Caco-2 (cell line): ENCODE measurements at places on chromosomes 1 and 21.
A peak's percentile ranks its signal among the peaks of the same experiment; 100 is the strongest.

DNA sequence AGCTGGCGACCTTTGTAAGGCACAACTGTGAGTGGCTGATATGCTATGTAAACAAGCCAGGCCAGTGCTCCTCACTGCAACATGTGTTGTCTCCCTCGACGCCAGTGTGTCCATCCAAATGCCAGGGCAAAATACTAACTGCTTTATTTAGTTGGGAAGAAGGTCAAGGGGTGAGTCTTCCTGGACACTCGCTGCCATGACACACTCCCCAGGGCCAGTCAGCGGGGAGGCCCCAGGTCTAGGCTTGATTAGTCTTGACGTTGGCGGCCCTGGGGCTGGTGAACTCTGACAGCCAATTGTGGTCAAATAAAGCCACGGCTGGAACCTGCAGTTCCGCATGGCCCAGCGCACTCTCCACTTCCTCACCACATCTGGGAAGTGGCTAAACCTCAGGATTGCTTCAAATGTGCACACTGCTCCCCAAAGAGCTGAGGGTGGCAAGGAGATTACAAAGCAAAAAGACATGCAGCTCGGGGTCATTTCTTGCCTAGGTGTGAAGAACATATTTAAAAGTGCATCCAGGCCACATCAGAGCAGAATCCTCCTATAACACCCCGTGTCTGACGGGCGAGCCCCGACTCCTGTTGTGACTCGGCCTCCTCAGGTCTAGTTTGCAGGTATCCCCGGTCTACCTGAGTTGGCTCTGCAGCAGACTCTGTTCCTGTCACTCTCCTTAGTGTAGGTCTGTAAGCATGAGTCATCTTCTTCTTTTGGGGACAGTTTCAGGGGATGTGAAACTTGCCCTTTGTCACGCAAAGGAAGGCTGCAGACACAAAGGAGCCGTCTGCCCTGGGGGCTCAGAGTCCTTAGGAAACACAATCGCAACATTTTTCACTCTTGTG, 183.5 kb downstream of the RUNX1 start:
- H3K27ac ChIP-seq: peak overlapping the region; percentile 15
- H3K4me3 ChIP-seq: no peak overlapping the region
- H3K4me1 ChIP-seq: peaks cover 9% of the 10 kb centered on the region; the same call in 1 of the 2 replicates
- no peaks in the 10 kb centered on the region for H3K36me3 ChIP-seq
- peak; percentile 15 for DNase-seq

DNA sequence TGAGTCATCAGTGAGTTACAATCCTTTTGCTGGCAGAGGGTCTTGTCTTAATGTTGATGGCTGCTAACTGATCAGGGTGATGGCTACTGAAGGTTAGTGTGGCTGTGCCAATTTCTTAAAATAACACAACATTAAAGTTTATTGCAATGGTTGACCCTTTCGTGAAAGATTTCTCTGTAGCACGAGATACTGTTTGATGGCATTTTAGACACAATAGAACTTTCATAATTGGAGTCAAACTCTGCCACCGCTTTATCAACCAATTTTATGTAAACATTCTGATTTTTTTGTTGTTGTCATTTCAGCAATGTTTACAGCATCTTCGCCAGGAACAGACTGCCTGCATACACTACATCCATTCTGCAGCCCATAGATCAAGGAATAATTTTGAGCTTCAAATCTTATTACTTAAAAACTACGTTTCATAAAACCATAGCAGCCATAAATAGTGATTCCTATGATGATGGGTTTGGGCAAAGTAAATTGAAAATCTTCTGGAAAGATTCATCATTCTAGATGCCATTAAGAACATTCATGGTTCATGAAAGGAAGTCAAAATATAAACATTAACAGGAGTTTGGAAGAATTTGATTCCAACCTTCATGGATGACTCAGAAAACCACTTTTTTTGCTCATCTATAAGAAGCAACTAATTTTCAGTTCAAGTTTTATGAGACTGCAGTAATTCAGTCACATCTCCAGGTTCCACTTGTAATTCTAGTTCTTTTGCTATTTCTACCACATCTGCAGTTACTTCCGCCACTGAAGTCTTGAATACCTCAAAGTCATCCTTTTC, 85.9 kb downstream of the TYW3 start:
- no peaks in the 10 kb centered on the region for H3K36me3 ChIP-seq
- H3K4me1 ChIP-seq: no peaks in the 10 kb centered on the region
- no peak overlapping the region for H3K4me3 ChIP-seq
- no peaks in the 10 kb centered on the region for H3K27me3 ChIP-seq
- H3K27ac ChIP-seq: no peak overlapping the region
- no peak for DNase-seq

DNA sequence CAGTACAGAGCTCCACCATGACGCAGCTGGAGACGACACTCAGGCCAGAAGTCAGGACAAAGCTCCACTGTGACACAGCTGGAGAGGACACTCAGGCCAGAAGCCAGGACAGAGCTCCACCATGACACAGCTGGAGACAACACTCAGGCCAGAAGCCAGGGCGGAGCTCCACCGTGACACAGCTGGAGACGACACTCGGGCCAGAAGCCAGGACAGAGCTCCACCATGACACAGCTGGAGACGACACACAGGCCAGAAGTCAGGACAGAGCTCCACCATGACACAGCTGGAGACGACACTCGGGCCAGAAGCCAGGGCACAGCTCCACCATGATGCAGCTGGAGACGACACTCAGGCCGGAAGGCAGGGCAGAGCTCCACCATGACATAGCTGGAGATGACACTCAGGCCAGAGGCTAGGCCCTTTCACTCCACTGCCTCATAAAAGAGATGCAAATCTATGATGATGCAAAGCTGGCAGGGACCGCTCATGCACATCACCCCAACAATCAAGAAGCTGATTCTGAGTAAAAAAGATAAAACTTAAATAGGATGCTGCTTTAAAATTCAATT, 13.6 kb upstream of the OR2B11 start:
- H3K4me1 ChIP-seq: no peaks in the 10 kb centered on the region
- no peaks in the 10 kb centered on the region for H3K36me3 ChIP-seq
- no peak overlapping the region for H3K27ac ChIP-seq
- H3K4me3 ChIP-seq: no peak overlapping the region

GRCh38 chr1:118618618-118619340, 369.4 kb downstream of the TBX15 start:
- H3K27me3 ChIP-seq: no peaks in the 10 kb centered on the region
- H3K4me3 ChIP-seq: no peak overlapping the region
- H3K36me3 ChIP-seq: no peaks in the 10 kb centered on the region
- no peak overlapping the region for H3K27ac ChIP-seq
- no peak for DNase-seq
- no peaks in the 10 kb centered on the region for H3K4me1 ChIP-seq

- H3K27ac ChIP-seq: no peak overlapping the region
- H3K4me1 ChIP-seq: no peaks in the 10 kb centered on the region
- H3K4me3 ChIP-seq: no peak overlapping the region
- no peak for DNase-seq
Observed at GRCh38 chr1:12088607-12089006, 25.5 kb downstream of the TNFRSF8 start.

- H3K36me3 ChIP-seq: no peaks in the 10 kb centered on the region
- H3K27me3 ChIP-seq: no peaks in the 10 kb centered on the region
- H3K27ac ChIP-seq: no peak overlapping the region
- no peak overlapping the region for H3K4me3 ChIP-seq
Observed at GRCh38 chr1:227312361-227313025, 5.8 kb downstream of the CDC42BPA start.

DNA sequence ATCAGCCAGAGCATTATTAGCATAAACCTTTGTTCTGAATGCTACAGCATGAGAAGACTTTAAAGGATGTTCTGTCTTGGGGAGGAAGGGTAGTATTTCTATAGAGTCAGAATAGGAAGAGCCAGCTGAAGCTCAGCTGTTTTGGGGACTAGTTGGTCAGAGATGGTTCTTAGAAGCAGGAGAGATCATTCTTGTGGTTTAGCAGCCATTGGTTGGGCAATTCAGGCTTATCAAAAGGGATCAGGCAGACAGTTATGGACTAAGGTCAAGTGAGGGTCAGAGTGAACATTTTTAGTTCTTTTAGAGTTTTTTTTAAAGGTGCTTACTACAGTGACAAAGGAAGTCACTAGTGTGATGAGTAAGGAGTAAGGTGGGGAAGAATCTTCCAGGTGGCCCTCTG, 245.5 kb downstream of the RPS6KC1 start:
- no peak for DNase-seq
- H3K27me3 ChIP-seq: no peaks in the 10 kb centered on the region
- H3K4me3 ChIP-seq: no peak overlapping the region
- no peaks in the 10 kb centered on the region for H3K36me3 ChIP-seq
- no peak overlapping the region for H3K27ac ChIP-seq

- DNase-seq: peak; percentile 43
- no peak overlapping the region for H3K4me3 ChIP-seq
- H3K4me1 ChIP-seq: no peaks in the 10 kb centered on the region
- no peaks in the 10 kb centered on the region for H3K27me3 ChIP-seq
- no peaks in the 10 kb centered on the region for H3K36me3 ChIP-seq
Observed at GRCh38 chr1:93304716-93305138, 41.0 kb upstream of the DR1 start.

- no peak overlapping the region for H3K4me3 ChIP-seq
- no peaks in the 10 kb centered on the region for H3K27me3 ChIP-seq
- H3K4me1 ChIP-seq: no peaks in the 10 kb centered on the region
- no peaks in the 10 kb centered on the region for H3K36me3 ChIP-seq
- no peak overlapping the region for H3K27ac ChIP-seq
Observed at GRCh38 chr1:22841142-22841541, 130.5 kb downstream of the EPHB2 start.

DNA sequence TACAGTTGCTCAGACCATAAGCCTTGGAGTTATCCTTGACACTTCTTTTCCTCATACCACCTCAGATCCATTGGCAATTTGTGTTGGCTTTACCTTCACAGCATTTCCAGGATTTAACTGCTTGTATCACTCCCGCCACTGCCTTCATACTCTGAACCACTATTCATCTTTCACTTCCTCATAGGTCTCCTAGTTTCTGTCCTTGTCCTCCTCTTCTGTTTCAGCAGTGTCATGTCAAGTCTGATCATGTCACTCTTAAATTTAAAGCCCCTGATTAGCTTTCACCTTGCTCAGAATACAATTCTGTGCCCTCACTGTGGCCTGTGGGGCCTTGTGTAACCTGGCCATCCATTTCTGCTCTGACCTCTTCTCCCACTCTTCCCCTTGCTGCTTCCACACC, 34.7 kb upstream of the C1orf115 start:
- H3K27me3 ChIP-seq: peaks cover 1% of the 10 kb centered on the region; the same call in 1 of the 2 replicates
- H3K4me1 ChIP-seq: no peaks in the 10 kb centered on the region
- H3K4me3 ChIP-seq: no peak overlapping the region

DNA sequence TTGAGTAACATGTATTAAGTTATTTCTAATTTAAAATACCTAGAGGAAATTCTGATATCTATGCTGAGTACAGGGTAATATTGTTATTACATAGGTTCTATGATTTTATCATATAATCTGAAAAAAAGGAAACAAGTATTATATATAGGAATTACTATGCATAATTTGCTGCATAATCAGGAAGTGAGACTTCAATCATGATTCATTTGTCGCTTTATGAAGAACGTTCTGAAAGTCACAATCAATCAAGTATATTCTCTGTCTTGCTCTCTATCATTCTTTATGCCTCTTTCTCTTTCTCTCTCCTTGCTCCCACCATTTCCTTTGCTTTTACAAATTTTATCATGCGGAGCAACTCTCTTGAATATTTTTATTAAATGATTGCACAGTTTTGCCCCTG, 1130.3 kb downstream of the PLA2G4A start:
- DNase-seq: no peak
- no peaks in the 10 kb centered on the region for H3K27me3 ChIP-seq
- no peak overlapping the region for H3K27ac ChIP-seq
- no peak overlapping the region for H3K4me3 ChIP-seq
- H3K36me3 ChIP-seq: no peaks in the 10 kb centered on the region

- no peaks in the 10 kb centered on the region for H3K4me1 ChIP-seq
- no peaks in the 10 kb centered on the region for H3K27me3 ChIP-seq
- H3K27ac ChIP-seq: no peak overlapping the region
- no peak overlapping the region for H3K4me3 ChIP-seq
Observed at GRCh38 chr1:6588128-6588892, 8.5 kb downstream of the ZBTB48 start.

- H3K27me3 ChIP-seq: no peaks in the 10 kb centered on the region
- H3K4me3 ChIP-seq: no peak overlapping the region
- DNase-seq: no peak
- no peaks in the 10 kb centered on the region for H3K36me3 ChIP-seq
- no peak overlapping the region for H3K27ac ChIP-seq
Observed at GRCh38 chr1:193418745-193419058, 232.3 kb upstream of the B3GALT2 start.

GRCh38 chr1:108843390-108844137, 13.3 kb downstream of the AKNAD1 start:
- H3K4me1 ChIP-seq: no peaks in the 10 kb centered on the region
- H3K36me3 ChIP-seq: no peaks in the 10 kb centered on the region
- no peak overlapping the region for H3K4me3 ChIP-seq
- no peak overlapping the region for H3K27ac ChIP-seq
- H3K27me3 ChIP-seq: no peaks in the 10 kb centered on the region
- no peak for DNase-seq

- H3K4me1 ChIP-seq: no peaks in the 10 kb centered on the region
- H3K27me3 ChIP-seq: no peaks in the 10 kb centered on the region
- no peak overlapping the region for H3K27ac ChIP-seq
- H3K36me3 ChIP-seq: no peaks in the 10 kb centered on the region
Observed at GRCh38 chr1:11643782-11644181, 10.4 kb downstream of the FBXO2 start.

DNA sequence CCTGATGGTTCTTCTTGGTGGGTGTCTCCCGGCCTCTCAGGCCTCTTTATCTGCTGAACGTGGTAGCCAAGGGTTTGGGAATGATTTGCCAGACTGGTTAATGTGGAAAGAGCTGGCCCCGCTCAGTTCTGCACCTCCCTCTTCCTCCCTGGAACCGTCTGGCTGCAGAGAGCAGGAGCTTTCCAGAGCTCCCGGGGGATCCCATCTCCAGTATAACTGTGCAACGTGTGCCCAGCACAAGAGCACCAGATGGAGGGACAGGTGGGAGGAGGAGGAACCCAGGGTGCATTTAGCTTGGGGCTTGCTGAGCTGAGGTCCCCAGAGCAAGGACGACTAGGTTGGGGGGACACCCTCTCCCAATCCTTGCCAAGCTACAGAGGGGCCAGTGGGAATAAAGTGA, 5.0 kb downstream of the TFF1 start:
- H3K27ac ChIP-seq: no peak overlapping the region
- no peaks in the 10 kb centered on the region for H3K36me3 ChIP-seq
- no peak overlapping the region for H3K4me3 ChIP-seq
- no peak for DNase-seq
- no peaks in the 10 kb centered on the region for H3K27me3 ChIP-seq
